ENCODE measurements at places on chromosomes 6 and 20. TPM values are rescaled to one million over a fixed set of nuclear protein-coding genes. Genes with fewer than 3 reads are reported as not detected.

GRCh38 chr20:63957004-63957689, 931 bp upstream of the UCKL1 start:
- H3K27ac ChIP-seq = peak overlapping the region; percentile 98
- peaks cover 5% of the 10 kb centered on the region for H3K36me3 ChIP-seq
- no peak for DNase-seq
- peak overlapping the region; percentile 98 for H3K4me3 ChIP-seq

DNA sequence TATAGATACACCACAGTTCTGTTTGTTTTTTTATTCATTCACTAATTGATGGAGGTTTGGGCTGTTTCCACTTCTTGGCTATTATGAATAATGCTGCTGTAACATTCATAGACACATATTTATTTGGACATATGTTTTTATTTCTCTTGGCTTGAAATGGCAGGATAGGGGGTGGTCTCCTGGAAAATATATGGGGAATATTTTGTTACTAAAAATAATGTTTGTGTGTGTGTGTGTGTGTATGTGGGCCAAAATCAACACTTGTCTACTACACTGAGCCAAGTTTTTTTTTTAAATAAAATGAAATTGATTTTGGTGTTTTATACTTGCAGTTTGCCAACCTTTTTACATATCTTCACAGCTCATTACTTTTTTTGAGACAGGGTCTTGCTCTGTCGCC, 264.4 kb upstream of the SULF2 start:
- H3K36me3 ChIP-seq = no peaks in the 10 kb centered on the region
- no peaks in the 10 kb centered on the region for H3K27me3 ChIP-seq
- no peak overlapping the region for H3K4me3 ChIP-seq
- H3K4me1 ChIP-seq = peaks cover 7% of the 10 kb centered on the region

The PKIB gene
- 6.7 TPM for total RNA-seq

The LRRC73 gene
- not detected for total RNA-seq

GRCh38 chr6:1099264-1099663, 212.6 kb upstream of the FOXQ1 start:
- H3K4me1 ChIP-seq = peaks cover 68% of the 10 kb centered on the region
- H3K27me3 ChIP-seq = no peaks in the 10 kb centered on the region
- H3K4me3 ChIP-seq = no peak overlapping the region
- DNase-seq = no peak
- H3K27ac ChIP-seq = peak overlapping the region; percentile 72
- no peaks in the 10 kb centered on the region for H3K36me3 ChIP-seq

DNA sequence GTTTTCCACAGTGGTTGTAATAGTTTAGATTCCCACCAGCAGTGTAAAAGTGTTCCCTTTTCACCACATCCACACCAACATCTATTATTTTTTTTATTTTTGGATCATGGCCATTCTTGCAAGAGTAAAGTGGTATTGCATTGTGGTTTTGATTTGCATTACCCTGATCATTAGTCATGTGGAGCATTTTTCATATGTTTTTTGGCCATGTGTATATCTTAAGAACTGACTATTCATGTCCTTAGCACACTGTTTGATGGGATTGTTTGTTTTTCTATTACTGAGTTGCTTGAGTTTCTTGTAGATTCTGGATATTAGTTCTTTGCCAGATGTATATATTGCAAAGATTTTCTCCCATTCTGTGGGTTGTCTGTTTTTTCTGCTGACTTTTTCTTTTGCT, 820.1 kb downstream of the TENT5A start:
- no peak for DNase-seq
- H3K4me1 ChIP-seq = no peaks in the 10 kb centered on the region
- H3K27me3 ChIP-seq = no peaks in the 10 kb centered on the region
- H3K4me3 ChIP-seq = no peak overlapping the region
- H3K27ac ChIP-seq = no peak overlapping the region

DNA sequence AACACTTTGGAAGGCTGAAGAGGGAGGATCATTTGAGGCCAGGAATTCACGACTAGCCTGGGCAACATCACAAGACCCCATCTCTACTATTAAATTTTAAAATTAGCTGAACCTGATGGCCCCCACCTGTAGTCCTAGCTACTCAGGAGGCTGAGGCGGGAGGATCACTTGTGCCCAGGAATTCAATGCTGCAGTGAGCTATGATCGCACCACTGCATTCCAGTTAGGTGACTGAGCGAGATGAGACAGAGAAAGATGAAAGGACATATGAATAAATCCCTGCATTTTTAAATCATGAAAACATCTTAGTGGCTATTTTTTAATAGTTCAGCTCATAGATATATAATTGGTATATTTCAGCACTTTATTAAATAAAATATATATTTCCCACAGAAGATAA, 93.8 kb downstream of the GPR63 start:
- no peak overlapping the region for H3K27ac ChIP-seq
- DNase-seq = no peak
- no peak overlapping the region for H3K4me3 ChIP-seq
- H3K36me3 ChIP-seq = no peaks in the 10 kb centered on the region
- H3K4me1 ChIP-seq = no peaks in the 10 kb centered on the region

DNA sequence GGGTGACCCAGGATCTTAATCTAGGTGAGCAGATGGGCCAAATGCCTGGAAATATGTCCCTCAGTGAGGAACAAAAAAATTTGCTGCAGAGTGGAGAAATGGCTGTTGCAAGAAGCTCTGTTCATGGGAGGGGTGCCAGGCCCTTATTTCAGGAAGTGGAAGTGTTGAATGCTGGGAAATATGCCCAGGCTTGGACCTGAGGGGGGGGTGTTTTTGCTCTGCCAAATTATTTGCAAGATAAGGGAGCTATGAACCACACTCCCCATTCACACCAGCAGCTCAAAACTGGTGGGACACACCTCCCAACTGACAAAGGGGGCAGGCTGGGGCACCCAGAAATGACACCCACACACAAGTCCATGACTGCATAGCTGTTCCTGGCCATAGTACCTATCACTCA, 8.7 kb downstream of the CST4 start:
- H3K27ac ChIP-seq = no peak overlapping the region
- no peaks in the 10 kb centered on the region for H3K36me3 ChIP-seq
- H3K4me3 ChIP-seq = no peak overlapping the region
- no peak for DNase-seq
- no peaks in the 10 kb centered on the region for H3K4me1 ChIP-seq

DNA sequence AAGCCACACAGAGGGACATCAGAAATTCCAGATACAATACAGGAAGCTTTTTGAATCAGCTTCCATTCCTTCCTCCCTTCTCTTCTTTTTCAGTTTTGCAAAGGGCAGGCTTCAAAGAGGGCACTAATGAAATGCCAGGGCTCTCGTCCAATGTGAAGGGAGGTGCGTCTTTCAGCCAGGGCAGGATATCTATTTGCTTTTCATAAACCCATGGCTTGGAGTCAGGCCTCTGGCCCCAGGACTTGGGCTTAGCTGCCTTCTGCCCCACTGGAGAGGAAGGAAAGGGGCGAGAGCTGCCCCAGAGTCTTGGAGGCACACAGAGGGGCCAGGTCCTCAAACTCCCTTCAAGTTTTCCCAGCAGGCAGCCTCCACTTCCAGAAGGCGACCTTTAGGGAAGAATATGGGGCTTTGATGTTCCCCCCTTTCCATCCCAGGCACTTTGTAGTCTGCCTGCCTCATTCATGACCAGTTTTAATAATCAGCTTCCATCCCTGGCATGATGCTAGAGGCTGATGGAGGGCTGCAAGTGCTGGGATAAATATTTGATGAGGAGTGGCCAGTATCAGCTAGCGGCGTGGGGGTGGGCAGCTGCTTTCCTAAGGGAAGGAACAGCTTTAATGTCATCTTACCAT, 234.8 kb downstream of the NRN1 start:
- no peaks in the 10 kb centered on the region for H3K4me1 ChIP-seq
- no peak for DNase-seq
- no peak overlapping the region for H3K4me3 ChIP-seq
- no peaks in the 10 kb centered on the region for H3K27me3 ChIP-seq
- H3K36me3 ChIP-seq = peaks cover 22% of the 10 kb centered on the region
- H3K27ac ChIP-seq = no peak overlapping the region

DNA sequence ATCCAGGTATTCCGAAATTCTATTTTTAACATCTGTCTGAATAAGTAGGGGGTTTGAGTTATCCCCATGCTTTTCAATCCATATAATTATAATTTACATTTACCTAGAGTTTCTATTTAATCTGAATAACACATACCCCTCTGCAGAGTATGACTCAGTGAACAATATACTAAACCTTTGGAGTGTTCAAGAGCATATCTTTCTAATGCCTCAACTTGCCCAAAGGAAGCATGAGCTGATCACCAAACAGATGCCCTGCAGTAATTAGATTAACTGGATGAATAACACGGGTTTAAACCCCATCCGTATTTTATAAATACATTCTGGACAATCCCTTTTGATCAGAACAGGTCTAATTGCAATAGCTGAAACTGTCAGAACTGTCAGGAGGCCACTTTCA, 897.1 kb downstream of the TFAP2A start:
- peaks cover 48% of the 10 kb centered on the region for H3K4me1 ChIP-seq
- no peak overlapping the region for H3K27ac ChIP-seq
- no peak for DNase-seq
- no peaks in the 10 kb centered on the region for H3K27me3 ChIP-seq
- no peak overlapping the region for H3K4me3 ChIP-seq

DNA sequence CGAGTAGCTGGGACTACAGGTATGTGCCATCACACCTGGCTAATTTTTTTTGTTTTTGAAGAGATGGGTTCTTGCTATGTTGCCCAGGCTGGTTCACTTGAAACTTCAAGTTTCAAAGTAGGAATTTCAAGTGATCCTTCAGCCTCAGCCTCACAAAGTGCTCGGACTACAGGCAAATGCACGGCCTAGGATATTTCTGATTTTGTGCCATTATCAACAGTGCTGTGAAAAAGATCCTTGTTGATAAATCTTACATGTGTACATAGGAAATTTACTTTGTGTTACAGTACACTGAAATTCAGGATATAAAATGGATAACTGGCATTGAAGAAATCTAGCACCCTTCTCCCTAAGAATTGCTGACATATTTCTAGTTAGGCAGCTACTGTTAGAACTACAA, 184.6 kb upstream of the PRDM1 start:
- H3K27me3 ChIP-seq = no peaks in the 10 kb centered on the region
- no peaks in the 10 kb centered on the region for H3K36me3 ChIP-seq
- DNase-seq = no peak
- no peak overlapping the region for H3K27ac ChIP-seq

- DNase-seq = no peak
- no peak overlapping the region for H3K4me3 ChIP-seq
- H3K27me3 ChIP-seq = no peaks in the 10 kb centered on the region
- no peaks in the 10 kb centered on the region for H3K36me3 ChIP-seq
- peaks cover 42% of the 10 kb centered on the region for H3K4me1 ChIP-seq
- H3K27ac ChIP-seq = peak overlapping the region; percentile 52
Observed at GRCh38 chr20:10077886-10078285, 43.1 kb downstream of the ANKEF1 start.

GRCh38 chr6:17628873-17629272, 28.8 kb downstream of the FAM8A1 start:
- H3K36me3 ChIP-seq = peaks cover 100% of the 10 kb centered on the region
- H3K27me3 ChIP-seq = no peaks in the 10 kb centered on the region
- no peak overlapping the region for H3K27ac ChIP-seq
- DNase-seq = no peak

DNA sequence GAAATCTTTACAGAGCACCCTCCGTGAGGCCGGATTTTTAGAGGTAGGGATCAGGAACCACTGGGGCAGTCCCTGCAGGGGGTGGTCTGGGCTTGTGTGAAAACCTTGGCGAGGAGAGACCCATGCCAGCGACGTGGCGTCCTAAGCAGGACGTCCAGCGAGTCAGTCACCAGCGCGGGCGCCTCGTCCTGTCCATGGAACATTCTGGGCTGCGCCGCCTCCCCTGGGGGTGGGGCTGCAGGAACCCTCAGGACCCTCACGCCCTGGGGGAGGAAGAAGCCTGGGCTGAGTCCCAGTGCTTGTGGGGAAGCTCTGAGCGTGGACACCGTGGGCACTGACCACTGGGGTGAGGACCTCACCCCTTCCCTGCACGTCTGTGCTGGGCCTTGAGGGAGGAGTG, 25.7 kb upstream of the DACT2 start:
- no peak for DNase-seq
- peaks cover 12% of the 10 kb centered on the region for H3K4me1 ChIP-seq
- H3K36me3 ChIP-seq = no peaks in the 10 kb centered on the region
- H3K27ac ChIP-seq = no peak overlapping the region

DNA sequence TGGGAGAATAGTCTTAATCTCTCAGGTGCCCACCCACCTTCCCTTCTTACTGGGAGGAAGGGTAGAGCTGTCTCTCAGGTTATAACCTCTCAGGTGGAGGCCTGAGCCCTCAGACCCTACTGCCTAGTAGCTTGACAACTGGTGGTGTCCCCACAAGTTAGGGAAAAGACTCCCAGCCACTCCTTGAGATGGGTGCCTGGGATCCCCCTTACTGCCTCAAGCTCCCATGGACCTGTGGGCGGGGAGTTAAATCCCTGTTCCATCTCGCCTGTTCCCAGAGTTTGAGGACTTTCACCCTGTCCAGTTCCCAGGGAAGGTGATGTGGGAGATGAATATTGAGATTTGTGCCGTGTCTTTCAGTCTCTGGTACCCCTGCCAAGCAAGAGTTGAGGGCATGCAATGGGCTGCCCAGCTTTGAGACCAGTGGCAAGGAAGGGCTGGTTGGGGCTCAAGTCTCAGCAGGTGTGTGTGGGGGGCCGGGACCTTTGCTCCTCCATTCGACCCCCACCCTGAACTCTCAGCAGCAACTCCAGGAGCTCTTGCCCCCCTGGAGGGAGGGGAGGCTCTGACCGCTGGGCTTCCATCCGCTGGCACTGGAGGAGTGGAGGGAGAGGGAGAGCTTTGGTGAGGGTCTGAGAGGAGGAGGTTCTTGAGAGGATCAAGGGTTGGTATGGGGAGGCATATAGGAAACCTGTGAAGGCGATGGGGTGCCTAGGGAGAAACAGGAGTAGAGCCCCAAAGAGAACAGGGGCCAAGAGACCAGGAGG, 1.1 kb upstream of the PBX2 start:
- H3K4me3 ChIP-seq = peak overlapping the region; percentile 69
- peaks cover 13% of the 10 kb centered on the region for H3K36me3 ChIP-seq
- no peaks in the 10 kb centered on the region for H3K27me3 ChIP-seq
- H3K4me1 ChIP-seq = peaks cover 87% of the 10 kb centered on the region
- no peak for DNase-seq
- H3K27ac ChIP-seq = peak overlapping the region; percentile 95

- H3K4me1 ChIP-seq = no peaks in the 10 kb centered on the region
- H3K27ac ChIP-seq = no peak overlapping the region
- no peaks in the 10 kb centered on the region for H3K36me3 ChIP-seq
Observed at GRCh38 chr6:9632026-9632425, 782.8 kb downstream of the TFAP2A start.

DNA sequence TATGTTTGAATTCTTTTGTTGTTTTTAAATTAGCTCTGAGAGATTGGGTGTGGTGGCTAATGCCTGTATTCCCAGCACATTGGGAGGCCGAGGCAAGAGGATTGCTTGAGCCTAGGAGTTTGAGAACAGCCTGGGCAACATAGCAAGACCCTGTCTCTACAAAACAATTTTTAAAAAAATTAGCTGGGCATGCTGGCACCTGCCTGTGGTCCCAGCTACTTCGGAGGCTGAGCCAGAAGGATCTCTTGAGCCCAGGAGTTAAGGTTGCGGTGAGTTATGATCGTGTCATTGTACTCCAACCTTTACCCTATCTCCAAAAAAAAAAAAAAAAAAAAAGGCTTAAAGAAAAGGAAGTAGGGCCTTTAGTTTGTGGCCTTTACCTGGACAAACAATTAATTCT, 22.9 kb downstream of the DHX35 start:
- no peaks in the 10 kb centered on the region for H3K27me3 ChIP-seq
- no peak for DNase-seq
- no peak overlapping the region for H3K4me3 ChIP-seq
- H3K4me1 ChIP-seq = peaks cover 10% of the 10 kb centered on the region
- H3K27ac ChIP-seq = peak overlapping the region; percentile 70
